H7 (cell line): ENCODE measurements at places on chromosomes 3 and 15.

GRCh38 chr3:131723343-131723742, 220.6 kb upstream of the MRPL3 start:
- DNase-seq, result no peak

- DNase-seq, result peak; percentile 72
Measured at GRCh38 chr3:196138482-196139254, 56.8 kb upstream of the TFRC start.

GRCh38 chr15:89494941-89495637, 1.3 kb downstream of the RHCG start:
- peak; percentile 72 for DNase-seq

DNA sequence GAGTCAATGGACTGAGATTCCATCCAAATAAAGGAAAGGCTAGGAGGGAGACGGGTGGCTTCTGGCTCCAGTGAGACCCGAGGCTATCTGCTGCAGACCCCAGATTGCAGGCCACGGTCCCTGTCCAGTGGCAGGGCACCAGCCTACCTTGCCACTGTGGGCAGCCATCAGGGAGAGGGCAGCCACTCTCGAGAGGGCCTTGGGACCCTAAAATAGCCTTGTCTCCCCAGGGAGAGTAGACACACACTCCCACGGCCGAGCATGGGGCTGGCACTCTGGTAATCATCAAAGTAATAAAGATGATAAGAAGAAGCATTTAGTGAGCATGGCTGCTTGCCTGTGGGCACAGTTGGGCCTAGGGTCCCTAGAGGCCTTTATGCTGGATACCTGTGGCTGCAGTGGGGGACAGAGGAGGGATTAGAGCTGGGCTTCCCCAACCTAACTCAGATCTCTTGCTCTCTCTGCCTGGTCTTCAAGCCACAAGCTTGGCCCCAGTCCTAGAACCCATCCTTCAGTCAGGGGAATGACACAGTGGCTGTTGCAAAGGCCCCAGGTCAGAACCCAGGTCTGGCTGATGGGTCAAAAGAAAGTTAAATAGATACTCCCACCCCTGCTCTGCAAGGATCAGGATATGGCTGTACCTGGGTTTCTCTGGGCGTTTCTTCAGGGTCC, 9.2 kb upstream of the VIPR1 start:
- DNase-seq, result no peak
